Right ventricle myocardium inferior (tissue), 1 donor: ENCODE measurements at places on chromosomes 11 and 22. TPM values are rescaled to one million over a fixed set of nuclear protein-coding genes. Genes with fewer than 3 reads are reported as not detected.

Gene GSTT2B
- 4.6 TPM for total RNA-seq

Gene CASP1
- 11.9 TPM for total RNA-seq

Gene BDNF
- 2.9 TPM for total RNA-seq

Gene CLCF1
- 0.51 TPM for total RNA-seq

Gene CALCA
- not detected for total RNA-seq

GRCh38 chr11:105524286-105524685 is 85.6 kb upstream of the GRIA4 start:
- DNase-seq = no peak

DNA sequence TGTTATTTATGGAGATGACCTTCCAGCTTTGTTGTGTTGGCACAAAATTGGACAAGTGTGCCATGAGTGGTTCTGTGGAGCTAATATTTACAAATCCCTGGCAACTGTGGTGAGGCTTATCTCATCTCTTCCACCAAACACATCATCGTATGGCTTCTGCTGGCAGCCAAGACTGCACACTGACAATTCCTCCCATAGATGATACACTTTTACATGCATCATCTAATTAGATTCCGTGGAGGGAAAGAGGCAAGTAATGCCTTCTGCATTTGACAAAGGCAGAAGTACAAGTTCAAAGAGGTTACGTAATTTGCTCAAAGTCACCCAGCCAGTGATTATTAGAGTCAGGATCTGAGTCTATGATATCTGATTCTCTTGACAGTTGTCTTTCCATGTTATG is 62.7 kb upstream of the KIRREL3 start:
- no peak for DNase-seq

GRCh38 chr11:78351979-78352841 is 65.4 kb downstream of the GAB2 start:
- no peak for DNase-seq

GRCh38 chr11:15884777-15885540 is 471.4 kb downstream of the SOX6 start:
- no peak for DNase-seq

DNA sequence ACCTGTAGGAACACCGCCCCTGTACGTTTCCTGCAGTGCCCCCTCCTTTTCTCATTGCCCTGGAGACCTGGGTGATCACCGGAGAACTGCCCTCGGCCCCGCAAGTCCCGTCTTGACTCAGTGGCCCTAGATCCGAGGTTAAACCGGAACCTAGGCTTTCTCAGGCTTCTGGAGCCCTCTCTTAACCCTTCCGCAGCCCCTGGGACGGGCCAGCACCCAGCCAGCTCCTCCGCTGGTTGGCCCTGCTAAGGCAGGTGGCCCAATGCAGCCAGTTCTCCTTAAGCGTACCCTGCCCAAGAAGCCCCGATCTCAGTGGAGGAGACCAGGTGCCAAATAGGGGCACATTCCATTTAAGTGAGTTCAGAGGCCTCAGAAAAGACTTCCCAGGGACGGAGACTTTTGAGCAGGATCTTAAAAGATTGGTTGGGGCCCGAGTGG is 776 bp downstream of the NLRX1 start:
- DNase-seq = no peak

GRCh38 chr11:118343248-118343647 is 743 bp upstream of the CD3D start:
- DNase-seq = no peak

GRCh38 chr11:11396301-11397035 is 43.4 kb upstream of the CSNK2A3 start:
- no peak for DNase-seq

- peak; percentile 84 for DNase-seq
Observed at GRCh38 chr11:67372993-67373647, at the start of gene CLCF1. CLCF1 (minus strand) TSS chr11:67373598; CDS start chr11:67373539, 59 bp downstream.

- DNase-seq = peak; percentile 95
Observed at GRCh38 chr22:37804881-37805809, 2.6 kb upstream of the GCAT start.

- no peak for DNase-seq
Observed at GRCh38 chr22:46620588-46621242, 529 bp downstream of the GRAMD4 start.

GRCh38 chr11:47007579-47007978 is 71.0 kb downstream of the CSTPP1 start:
- no peak for DNase-seq

- DNase-seq = peak; percentile 76
Observed at GRCh38 chr11:115503083-115503885, 931 bp downstream of the CADM1 start.

DNA sequence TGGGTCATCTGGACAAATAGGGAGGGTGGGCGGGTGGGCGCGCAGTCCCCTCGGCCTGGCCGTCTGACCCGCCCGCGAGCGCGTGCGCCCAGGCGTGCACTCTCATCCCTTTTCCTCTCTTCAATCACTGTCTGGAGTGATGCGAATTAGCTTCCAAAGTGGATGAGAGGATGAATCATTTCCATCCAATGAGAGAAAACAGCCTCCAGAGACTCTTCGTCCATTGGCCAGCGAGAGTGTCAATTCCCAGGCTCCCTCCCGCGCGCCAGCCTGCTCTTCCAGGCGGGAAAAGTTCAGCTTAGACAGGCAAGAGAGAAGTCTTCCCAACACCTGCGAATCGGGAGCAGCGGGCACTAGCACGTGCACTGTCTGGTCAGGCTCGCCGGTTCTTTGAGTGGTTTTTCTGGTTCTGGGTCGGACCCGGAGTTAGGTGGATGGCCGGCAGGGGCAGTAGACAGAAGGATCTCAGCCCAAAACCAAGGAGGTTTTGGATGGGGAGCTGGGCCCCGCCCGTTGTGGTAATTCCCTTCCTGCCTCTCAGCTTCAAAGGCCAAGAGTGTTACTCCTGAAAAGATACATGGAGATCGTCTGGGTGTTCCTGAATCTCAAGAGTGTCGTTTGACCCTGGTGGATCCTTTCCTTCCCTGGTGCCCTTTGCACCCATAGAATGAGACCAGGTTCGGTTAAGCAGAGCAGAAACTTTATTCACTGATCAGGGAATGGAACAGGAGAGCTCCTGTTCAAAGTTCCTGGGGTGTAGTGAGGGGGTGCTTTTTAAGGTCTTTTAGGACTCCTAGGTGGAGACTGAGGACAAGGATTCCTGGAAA is 33.4 kb upstream of the GLYATL1 start:
- no peak for DNase-seq

DNA sequence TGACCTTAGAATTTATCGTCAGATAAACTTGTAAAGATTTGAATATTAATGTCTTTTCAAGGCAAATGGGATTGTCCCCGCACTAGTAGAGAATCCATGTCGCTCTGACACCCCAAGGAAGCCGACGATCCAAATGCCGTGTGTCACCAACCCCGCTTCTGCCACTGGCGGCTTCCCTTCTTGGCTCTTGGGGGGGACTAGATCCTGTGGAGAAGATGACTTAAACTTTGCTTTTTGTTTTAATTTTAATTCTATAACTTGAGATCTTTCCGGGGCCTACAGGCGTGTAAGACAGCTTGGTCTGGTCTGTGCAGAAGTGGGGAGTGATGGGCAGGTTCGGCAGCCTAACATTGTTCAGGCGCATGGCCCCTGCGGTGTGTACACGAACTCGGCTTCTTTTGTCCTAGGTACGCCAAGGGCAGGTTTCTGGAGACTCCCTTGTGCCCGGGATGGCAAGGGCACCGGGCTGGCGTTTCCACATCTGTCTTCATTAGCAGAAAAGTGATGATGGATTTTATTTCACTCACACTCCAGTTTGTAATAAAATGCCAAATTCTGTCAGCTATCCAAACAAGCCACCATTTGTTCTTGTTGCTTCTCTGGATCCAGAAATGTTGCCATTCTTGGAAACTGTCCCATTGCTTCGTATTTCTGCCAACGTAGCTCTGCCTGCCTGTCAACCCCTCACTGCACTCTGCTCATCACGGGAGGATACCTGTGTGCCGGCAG is 6.7 kb downstream of the YDJC start:
- DNase-seq = no peak

- DNase-seq = no peak
Observed at GRCh38 chr11:132993991-132994502, 538.3 kb downstream of the OPCML start.

DNA sequence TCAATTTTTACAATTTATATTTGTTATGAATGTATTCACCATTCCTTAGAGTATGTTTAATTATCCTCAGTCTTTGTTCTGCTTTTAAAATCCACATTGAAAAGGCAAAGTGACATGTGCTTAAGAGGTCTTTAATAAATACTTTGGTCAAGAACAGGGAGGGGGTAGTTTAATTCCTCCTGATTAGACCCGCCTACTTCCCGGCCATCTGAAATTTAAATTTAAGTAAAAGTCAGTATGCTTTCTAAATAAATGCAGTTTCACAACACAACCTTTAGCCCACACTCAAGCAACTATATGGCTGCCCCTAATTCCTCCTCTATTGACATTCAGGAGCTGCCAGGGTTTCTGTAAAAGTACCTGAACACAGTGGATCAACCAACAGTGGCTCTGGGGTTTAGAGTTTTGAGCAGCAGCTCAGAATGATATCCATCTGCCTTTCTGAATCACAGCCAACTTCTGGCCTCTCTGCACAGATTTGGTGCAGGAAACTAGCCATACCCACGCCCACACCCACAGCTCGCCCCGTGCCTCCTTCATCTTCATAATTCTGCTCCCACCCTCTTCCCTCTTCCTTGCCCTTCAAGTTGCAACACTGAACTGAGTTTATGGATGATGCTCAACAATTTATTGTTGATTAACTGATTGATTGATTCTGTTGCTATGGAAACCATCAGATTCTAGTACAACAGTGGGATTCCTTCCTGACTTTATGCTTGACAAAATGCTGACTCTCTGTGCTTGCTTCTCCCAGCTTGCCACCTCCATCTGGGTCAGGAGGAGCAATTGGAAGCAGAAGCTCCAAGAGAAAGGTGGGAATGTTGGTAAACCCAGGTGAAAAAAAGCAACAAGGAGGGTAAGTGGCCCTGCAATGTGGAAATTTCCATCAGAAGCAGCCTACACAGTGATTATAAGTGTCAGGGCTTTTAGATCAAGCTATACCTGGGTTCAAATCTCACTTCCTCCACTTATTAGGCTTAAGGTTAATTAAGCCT is 70.8 kb downstream of the PANX1 start:
- no peak for DNase-seq

DNA sequence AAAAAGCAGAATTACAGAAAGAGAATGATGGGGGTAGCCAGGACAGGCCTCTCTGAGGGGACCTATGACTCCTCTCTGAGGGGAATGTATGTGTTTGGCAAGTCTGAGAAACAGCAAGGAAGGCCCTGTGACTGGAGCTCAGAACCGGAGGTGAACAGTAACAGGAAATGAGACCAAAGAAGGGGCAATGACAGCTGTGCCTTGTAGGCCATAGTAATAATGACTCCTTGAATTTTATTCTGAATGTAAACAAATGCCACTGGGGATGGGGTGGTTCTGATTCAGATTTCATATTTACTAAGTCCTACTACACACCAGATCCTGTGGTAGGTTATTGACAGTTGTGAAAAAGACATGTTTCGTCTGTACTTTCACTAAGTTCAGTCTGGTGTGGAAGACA is 52.8 kb upstream of the APOA1 start:
- DNase-seq = no peak

GRCh38 chr11:120867988-120868387 is 155.9 kb upstream of the TBCEL start:
- no peak for DNase-seq

DNA sequence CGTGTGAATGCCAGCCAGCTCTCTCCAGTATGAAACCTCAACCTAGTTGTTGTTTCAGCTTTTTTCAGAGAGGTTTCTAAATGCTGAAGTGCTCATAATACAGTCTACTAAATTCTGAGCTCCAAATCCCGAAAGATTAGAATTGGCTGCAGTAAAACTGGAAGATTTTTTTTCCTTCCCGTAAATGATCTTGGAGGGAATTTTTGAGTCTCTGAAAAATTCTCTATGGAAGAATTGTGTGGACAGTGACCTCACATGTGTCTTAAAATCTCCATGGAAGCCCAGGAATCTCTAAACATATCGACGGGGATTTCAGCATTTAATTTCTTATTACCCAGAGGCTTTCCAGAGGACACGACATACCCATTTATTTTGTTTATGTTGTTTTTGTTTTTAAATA is 1499.2 kb downstream of the LRRC4C start:
- no peak for DNase-seq

DNA sequence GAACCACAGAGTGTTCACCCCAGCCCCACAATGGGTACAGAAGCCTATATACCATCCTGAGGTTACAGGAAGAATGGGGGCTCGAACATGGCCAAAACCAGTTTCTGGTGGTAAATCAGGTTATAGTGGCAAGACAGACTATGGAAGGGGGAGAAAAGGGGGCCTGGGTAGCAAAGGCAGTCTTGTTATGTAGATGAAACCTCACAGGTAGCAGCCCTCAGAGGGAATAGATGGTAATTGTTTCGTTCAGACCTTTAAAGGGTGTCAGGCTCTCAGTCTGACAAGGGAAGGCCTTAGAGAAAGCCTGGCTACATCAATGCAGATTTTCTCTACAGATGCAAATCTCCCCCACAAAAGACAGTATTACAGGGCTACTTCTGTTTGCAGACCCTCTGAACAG is 3.4 kb downstream of the CAPN1 start:
- DNase-seq = no peak

GRCh38 chr11:47867823-47868222 is 19.7 kb upstream of the NUP160 start:
- DNase-seq = no peak

- DNase-seq = no peak
Observed at GRCh38 chr11:102981324-102981910, 25.9 kb upstream of the MMP13 start.

- peak; percentile 60 for DNase-seq
Observed at GRCh38 chr11:22244986-22245592, 52.2 kb downstream of the ANO5 start.

DNA sequence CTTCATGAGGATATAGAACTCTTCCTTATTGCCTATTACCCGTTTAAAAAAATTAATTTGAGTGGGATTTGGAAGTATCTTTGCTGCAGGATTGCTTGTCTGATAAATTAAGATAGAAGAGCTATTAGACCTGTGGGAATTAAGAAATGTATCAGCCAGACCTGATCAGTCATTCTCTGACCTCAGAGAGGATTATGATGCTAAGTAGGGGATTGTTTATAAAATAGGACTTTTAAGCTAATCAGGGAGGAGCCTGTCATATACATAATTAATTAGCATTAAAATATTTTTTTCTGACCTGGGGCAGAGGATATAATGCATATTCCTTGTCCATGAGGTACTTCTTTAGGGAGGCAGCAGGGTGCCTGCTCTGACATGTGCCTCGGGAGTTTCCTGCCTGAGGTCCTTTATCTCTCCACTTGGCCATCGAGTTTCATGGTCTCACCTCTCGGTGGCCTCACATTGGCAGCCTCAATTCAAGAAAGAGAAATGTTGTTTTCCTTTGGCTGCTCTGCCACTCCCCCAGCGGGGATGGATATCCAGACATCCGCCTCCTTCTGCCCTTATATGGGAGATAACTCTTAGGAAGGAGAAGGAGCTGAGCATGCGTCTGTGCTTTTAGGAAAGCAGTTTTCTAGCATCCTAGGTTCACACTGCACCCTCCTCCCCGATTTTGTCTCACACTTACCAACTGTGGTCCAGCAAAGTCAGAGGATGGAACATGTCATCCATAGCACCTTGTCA is 41.1 kb downstream of the DIXDC1 start:
- no peak for DNase-seq

- DNase-seq = no peak
Observed at GRCh38 chr11:97979741-97980140, 1041.0 kb upstream of the CNTN5 start.
